Naive thymus-derived CD4-positive, alpha-beta T cell (primary cell): ENCODE measurements at places on chromosomes 4 and X. TPM values are rescaled to one million over a fixed set of nuclear protein-coding genes. Genes with fewer than 3 reads are reported as not detected.

The TSPAN7 gene
- not detected in 2 replicates for total RNA-seq

DNA sequence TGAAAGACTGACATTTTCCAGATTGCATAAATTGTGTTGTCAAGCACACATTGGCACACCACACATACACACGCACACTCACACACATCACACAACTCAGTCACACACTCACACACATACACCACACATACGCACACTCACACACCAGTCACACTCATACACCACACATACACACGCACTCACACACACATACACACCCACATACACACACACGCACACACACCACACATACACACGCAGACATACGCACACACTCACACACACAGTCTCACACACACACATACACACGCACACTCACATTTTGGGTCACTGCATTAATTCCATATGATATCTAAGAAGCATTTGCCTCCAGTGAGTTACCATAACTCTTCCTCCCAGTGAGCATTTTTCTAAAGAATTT, 578.3 kb upstream of the FRG1 start:
- DNase-seq = no peak
- H3K4me1 ChIP-seq = no peaks in the 10 kb centered on the region
- H3K36me3 ChIP-seq = no peaks in the 10 kb centered on the region
- H3K27ac ChIP-seq = no peak overlapping the region
- no peak overlapping the region for H3K4me3 ChIP-seq
- no peaks in the 10 kb centered on the region for H3K27me3 ChIP-seq

GRCh38 chr4:54165438-54165837, 63.7 kb upstream of the PDGFRA start:
- no peak for DNase-seq
- no peaks in the 10 kb centered on the region for H3K27me3 ChIP-seq
- no peak overlapping the region for H3K27ac ChIP-seq
- no peaks in the 10 kb centered on the region for H3K36me3 ChIP-seq

The RASL11B gene
- 0.41 TPM in 1 of 2 replicates, not detected in the other for total RNA-seq

The FAM47E gene
- 0.57 TPM for total RNA-seq

DNA sequence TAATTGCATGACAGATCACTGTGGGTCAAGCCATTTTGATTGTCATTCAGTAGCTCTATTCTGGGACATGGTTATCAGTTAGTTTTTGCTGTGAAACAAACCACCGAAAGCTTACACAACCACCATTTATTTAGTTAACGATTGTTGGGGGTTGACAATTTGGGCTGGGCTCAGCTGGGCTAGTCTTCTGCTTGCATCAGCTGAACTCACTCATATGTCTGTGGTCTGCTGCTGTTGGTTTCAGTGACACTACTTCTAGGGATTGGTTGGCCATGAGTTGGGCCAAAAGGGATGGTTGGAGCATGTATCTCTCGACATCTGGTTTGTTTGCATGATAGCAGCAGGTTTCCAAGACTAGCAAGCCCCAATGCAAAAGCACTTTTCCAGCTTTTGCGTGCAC, 5.3 kb upstream of the SMIM10 start:
- no peaks in the 10 kb centered on the region for H3K36me3 ChIP-seq
- H3K27ac ChIP-seq = no peak overlapping the region
- DNase-seq = no peak

DNA sequence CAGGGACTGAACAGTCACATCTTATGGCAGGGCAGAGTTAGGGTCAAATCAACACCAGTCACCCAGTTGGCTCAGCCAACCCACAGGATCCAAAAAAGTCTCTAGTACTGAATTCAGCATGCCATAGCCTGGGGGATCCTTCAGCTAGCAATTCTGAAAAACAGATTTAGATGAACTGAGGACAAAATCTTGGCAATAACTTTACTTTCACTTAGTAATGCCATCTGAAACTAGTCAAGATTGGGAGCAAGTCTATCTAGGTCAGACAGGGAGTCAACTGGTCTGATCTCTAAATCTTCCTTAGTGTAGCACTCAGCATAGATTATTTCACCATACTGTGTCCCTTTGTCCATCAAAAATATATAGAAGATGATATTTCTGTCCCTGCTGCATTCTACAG, 76.0 kb downstream of the HHIP start:
- no peaks in the 10 kb centered on the region for H3K36me3 ChIP-seq
- no peak overlapping the region for H3K27ac ChIP-seq
- H3K27me3 ChIP-seq = no peaks in the 10 kb centered on the region
- H3K4me3 ChIP-seq = no peak overlapping the region

DNA sequence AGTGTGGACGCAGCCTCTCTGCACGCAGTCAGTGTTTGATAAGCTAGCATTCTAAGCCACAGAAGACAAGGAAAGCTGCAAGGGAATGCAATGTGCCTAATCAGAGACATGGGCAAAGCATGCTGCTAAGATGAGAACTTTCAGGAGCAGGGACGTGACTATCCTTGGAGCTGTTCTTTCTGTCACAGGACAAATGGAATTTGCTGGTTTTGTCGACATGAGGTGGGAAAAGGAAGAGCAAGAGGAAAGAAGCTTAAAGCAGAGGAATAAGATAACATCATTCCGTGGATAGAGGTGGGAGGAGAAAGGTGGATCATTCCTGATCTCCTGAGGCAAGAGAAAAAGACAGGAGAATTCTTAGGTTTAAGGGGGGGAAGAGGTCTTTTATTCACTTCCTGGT, 33.7 kb downstream of the RBM47 start:
- no peak overlapping the region for H3K27ac ChIP-seq
- H3K36me3 ChIP-seq = no peaks in the 10 kb centered on the region
- no peak for DNase-seq
- no peaks in the 10 kb centered on the region for H3K27me3 ChIP-seq

The CENPE gene
- total RNA-seq = 1.3 TPM

The TGIF2LX gene
- not detected for total RNA-seq

The AREG gene
- not detected for total RNA-seq

The GABRQ gene
- not detected for total RNA-seq

- peaks cover 8% of the 10 kb centered on the region for H3K4me1 ChIP-seq
- no peak for DNase-seq
- peaks cover 16% of the 10 kb centered on the region for H3K27me3 ChIP-seq
- H3K36me3 ChIP-seq = no peaks in the 10 kb centered on the region
- no peak overlapping the region for H3K27ac ChIP-seq
Observed at GRCh38 chr4:122826079-122826527, 528 bp upstream of the FGF2 start.

- no peak overlapping the region for H3K27ac ChIP-seq
- no peak for DNase-seq
- no peak overlapping the region for H3K4me3 ChIP-seq
Observed at GRCh38 chr4:25424539-25425228, 47.6 kb downstream of the ANAPC4 start.

The CSAG1 gene
- not detected for total RNA-seq

DNA sequence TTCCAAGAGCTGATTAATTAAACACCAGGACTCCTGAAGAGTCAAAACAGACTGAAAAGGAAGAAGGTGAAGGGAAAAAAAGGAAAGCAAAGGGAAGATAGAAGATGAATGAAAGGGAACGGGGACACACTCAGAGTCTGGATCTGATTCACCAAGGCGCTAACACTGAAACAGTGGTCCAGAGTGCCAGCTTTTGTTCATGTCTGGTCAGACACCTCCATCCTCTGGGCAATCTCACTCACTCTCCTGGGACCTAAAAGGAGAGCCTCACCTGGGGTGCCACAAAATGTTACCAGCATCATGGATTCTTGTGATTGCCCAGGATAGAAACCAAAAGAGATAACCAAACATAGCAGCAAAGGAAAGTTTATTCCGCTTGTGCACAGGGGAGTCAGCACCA, 120.3 kb upstream of the AFF2 start:
- H3K27me3 ChIP-seq = no peaks in the 10 kb centered on the region
- no peaks in the 10 kb centered on the region for H3K36me3 ChIP-seq
- peaks cover 20% of the 10 kb centered on the region for H3K4me1 ChIP-seq
- DNase-seq = no peak

The VGLL1 gene
- total RNA-seq = not detected

DNA sequence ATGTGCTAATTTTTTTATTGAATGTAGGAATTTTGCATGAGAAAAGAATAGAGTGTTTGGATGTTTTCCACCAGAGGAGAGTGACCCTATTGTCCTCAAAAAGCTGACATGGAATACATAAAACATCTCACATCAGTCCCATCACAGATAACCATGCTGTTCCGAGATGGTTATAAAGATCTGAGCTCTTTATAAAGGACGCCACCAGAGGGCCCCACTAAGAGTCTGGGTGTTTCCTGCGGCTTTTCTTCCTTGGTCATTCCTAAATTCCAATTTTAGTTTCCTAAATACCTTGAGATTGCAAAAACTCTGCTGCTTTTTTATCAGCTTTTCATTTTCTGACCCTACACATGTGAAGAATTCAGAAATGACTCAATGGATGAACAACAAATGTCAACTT, 504.5 kb upstream of the FRG1 start:
- no peaks in the 10 kb centered on the region for H3K4me1 ChIP-seq
- H3K36me3 ChIP-seq = no peaks in the 10 kb centered on the region
- no peak for DNase-seq
- H3K27ac ChIP-seq = no peak overlapping the region
- no peak overlapping the region for H3K4me3 ChIP-seq

The MAGEC1 gene
- total RNA-seq = not detected

DNA sequence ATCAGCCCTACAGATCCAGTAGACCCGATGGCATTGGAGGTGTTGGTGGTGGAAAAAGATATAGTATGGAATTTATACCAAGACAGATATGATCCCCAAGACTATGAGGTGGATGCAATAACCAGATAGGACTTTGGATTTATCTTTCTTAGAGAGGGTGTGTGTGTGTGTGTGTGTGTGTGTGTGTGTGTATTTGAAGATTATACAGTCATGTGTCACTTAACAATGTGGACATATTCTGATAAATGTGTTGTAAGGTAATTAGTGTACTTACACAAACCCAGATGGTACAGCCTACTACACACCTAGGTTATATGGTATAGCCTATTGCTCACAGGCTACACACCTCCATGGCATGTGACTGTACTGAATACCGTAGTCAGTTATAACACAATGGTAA, 24.4 kb upstream of the TAB3 start:
- no peaks in the 10 kb centered on the region for H3K27me3 ChIP-seq
- no peak for DNase-seq
- H3K4me1 ChIP-seq = no peaks in the 10 kb centered on the region

GRCh38 chr4:122832732-122833131, 6.1 kb downstream of the FGF2 start:
- H3K4me3 ChIP-seq = no peak overlapping the region
- no peaks in the 10 kb centered on the region for H3K36me3 ChIP-seq
- peaks cover 10% of the 10 kb centered on the region for H3K27me3 ChIP-seq
- no peak overlapping the region for H3K27ac ChIP-seq

The GEMIN8 gene
- 9.7 TPM for total RNA-seq

GRCh38 chr4:140697709-140698560, 58.2 kb downstream of the TBC1D9 start:
- H3K36me3 ChIP-seq = no peaks in the 10 kb centered on the region
- no peak overlapping the region for H3K27ac ChIP-seq
- H3K27me3 ChIP-seq = no peaks in the 10 kb centered on the region
- no peaks in the 10 kb centered on the region for H3K4me1 ChIP-seq

The BTK gene
- total RNA-seq = 1.5 TPM

DNA sequence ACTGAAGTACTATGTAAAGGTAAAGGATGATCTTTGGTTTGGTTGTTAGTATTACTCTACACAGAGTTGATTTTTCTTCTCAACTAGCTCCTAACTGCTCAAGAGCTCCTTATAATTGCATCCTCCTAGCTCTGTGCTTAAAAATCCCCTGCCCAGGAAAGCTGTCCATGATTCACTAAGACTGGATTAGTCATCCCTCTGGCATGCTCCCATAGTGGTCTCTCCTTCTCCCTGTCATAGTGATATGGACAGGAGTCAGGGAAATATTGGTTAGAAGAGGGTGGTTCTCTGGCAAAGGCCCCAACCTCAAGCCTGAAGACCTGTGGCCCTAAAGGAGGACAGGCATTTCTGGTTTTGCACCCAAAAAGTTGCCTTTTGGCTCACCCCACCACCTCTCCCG, 242.3 kb upstream of the KCNIP4 start:
- H3K4me3 ChIP-seq = no peak overlapping the region
- H3K27ac ChIP-seq = no peak overlapping the region
- H3K4me1 ChIP-seq = no peaks in the 10 kb centered on the region
- H3K27me3 ChIP-seq = no peaks in the 10 kb centered on the region
- DNase-seq = no peak
- no peaks in the 10 kb centered on the region for H3K36me3 ChIP-seq

The DIPK2B gene
- total RNA-seq = not detected

The OTC gene
- total RNA-seq = not detected

DNA sequence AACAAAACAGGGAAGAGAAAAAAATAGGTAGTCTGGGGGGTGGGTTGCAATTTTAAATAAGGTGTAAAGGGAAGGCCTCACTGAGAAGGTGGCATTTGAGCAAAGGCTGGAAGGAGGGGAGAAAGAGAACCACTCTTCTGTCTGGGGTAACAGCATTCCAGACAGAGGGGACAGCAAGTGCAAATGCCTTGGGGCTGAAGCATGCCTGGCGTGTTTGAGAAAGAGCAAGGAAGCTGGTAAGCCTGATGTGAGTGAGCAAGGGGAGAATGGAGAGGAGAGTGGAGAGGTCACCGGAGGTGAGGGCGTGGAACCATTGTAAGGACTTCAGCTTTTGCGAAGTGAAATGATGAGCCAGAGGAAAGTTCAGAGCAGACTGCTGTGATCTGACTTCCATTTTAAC, 19.7 kb upstream of the DOCK11 start:
- H3K4me3 ChIP-seq = no peak overlapping the region
- H3K27ac ChIP-seq = no peak overlapping the region
- no peaks in the 10 kb centered on the region for H3K27me3 ChIP-seq
- no peak for DNase-seq
- H3K4me1 ChIP-seq = no peaks in the 10 kb centered on the region

DNA sequence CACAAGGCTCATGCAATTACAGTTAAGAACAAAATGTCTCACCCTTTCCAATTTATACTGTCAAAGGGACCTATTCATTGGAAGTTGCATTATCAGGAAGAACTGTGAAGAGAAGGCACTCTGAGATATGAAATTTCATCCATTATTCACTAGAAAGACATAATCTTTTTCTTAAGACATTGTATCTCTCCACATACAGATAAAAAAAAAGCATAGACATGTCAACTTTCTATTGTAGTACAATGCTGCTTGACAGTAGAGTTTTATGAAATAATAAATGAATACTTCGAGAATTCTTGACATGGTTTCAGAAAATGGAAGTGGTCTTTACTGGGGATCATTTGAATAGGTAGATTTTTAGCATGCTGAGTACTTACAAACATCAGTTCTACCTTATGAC, 545.0 kb downstream of the TMA16 start:
- no peaks in the 10 kb centered on the region for H3K36me3 ChIP-seq
- DNase-seq = no peak
- H3K27me3 ChIP-seq = no peaks in the 10 kb centered on the region
- no peak overlapping the region for H3K27ac ChIP-seq
- no peaks in the 10 kb centered on the region for H3K4me1 ChIP-seq
- no peak overlapping the region for H3K4me3 ChIP-seq

The PPARGC1A gene
- not detected for total RNA-seq

- H3K36me3 ChIP-seq = no peaks in the 10 kb centered on the region
- no peak for DNase-seq
- no peaks in the 10 kb centered on the region for H3K4me1 ChIP-seq
- H3K4me3 ChIP-seq = no peak overlapping the region
- H3K27me3 ChIP-seq = no peaks in the 10 kb centered on the region
- H3K27ac ChIP-seq = no peak overlapping the region
Observed at GRCh38 chr4:80913381-80913780, 117.1 kb upstream of the BMP3 start.
